Sigmoid colon (tissue), 7 donors: ENCODE measurements at places on chromosomes 5 and 9.

DNA sequence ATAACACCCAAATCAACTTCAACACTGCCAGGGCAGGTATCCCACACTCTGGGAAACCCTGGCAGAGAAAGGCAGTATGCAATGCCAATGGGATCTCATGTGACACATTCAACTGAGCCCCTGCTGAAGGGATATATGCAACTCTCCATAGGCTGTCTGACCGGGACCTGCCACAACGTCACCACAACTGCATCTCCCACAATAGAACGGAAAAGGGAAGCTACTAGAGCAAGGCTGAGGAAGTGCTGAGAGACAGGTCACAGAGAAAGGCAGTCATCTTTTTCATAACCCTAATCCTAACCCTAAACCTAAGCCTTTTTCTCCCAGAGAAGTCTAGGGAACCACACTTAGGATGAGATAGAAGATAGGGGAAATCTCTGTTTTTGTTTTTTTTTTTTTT is 345.9 kb upstream of the CD180 start:
- DNase-seq: no peak

- no peak for DNase-seq
Measured at GRCh38 chr9:22147813-22148527, 138.9 kb upstream of the CDKN2B start.

DNA sequence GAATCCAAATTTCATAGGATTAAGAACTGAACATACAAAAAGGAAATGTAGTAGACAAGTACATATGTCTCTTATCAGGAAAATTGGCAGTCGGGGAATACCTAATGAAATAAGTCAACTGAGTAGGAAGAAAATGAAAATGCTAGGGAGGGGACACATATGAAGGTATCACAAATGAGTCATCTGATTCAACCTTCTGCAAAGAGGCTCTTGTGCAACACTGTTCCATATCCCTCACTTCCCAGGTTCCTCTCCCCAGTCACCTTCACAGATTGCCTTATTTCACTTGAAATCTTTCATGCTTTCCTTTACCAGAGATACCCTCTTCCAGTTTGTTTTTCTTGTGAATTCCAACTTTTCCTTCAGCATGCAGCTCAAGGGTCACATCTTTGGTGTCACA is 139.0 kb downstream of the RFX3 start:
- no peak for DNase-seq

DNA sequence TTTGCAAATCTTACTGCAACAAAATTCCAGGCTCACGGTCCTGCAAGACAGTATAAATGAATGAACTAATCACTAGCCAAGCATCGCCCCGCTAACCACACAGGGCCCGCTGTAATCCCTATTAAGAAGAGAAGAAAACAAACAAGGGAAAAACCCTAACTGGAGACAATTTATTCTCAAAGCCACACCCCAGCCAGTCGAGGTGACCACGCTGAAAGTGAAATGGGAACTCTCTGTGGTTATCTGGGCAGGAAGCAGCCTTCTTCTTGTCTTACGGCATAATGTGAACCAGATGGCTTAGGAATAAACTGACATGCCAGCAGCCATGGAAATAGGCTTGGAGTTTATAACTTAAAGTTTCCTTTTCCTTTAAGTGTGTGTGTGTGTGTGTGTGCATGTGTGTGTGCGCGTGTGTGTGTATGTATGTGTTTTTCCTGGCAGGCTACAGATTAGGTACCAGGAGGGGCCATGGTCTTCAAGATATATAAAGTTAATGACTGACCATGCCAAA is 120.2 kb downstream of the SEMA6A start:
- no peak for DNase-seq

- peak; percentile 66 for DNase-seq
Measured at GRCh38 chr5:115686051-115686737, 60.4 kb upstream of the TMED7 start.
